ENCODE measurements at places on chromosomes 13 and 19.

GRCh38 chr19:16888629-16889365 lies at the start of gene F2RL3:
Gene F2RL3, plus strand, starts transcription at chr19:16888999. Its CDS starts 191 bp downstream, at chr19:16889190.
- no peak for DNase-seq

DNA sequence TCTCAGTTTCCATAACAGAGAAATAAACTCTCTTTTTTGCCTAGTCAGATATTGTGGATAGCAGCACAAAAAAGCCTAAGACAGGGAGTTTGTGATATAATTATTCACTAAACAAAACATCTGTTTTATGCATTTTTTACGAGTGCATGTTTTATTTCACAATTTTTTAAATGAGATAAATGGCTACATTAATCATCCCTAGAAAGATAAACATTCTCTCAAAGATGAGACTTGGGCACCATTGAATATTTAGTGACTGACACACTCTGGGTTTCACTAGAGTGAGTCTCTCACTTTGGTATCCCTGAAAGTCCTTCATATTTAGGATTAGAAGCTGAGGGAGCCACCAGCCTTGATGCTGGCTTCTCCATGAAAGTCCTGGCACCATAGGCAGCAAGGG lies 74.3 kb upstream of the LRCH1 start:
- DNase-seq, result no peak

DNA sequence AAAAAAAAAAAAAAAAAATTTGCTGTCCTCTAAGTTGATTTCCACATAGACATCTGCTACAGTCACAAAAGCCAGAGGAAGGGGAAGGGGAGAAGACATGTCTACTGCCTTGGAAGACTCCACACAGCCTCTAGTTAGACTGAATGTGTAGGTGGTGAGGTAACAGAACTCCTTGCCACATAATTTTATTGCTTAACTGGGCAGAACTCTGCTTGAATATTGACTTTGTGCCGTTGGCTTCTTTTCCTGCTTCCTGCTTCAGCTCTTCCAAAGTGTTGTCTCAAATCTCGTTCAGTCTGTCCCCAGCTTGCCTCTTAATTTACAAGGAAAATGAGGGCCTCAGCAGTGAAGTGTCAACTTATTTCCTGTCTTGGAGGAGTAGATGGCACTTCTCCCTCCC lies 37.1 kb downstream of the ESD start:
- DNase-seq, result no peak

DNA sequence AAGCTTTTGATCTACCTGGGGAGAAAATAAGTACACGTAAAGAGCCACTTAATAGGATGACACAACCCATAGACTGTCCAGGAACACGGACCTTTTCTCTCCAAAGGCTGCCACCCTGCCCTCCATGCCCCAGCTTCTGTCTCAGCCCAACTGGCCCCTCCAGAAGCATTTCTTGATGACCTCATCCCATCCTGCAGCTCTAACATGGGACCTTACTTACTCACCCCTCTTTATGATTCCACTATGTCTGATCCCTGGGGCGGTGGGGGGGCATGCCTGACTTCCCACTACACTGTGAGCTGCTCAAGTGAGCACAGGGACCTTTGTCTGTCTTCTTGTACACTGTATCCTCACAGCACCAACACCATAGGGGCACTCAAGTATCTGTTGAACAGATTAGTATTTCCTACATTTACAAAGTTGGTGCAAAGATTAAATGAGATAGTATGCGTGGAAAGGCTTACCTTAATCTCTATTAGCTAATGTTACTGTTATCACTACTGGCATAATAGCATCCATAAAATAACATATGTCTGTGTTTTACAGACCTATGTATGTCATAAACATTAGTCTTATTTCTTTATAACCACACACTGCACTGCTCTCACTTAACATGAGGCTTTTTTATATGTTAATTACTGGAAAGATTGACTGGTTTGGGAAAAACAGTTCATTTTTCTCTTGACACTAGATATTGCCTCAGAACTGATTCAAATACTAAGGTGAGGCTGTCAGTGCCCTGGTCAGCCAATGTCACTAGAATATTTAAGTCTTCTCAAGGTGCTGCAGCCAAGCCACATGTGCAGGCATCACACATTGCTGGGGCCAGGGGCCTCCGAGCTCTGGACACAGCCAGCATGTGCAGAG lies 100.9 kb downstream of the FOXO1 start:
- no peak for DNase-seq

DNA sequence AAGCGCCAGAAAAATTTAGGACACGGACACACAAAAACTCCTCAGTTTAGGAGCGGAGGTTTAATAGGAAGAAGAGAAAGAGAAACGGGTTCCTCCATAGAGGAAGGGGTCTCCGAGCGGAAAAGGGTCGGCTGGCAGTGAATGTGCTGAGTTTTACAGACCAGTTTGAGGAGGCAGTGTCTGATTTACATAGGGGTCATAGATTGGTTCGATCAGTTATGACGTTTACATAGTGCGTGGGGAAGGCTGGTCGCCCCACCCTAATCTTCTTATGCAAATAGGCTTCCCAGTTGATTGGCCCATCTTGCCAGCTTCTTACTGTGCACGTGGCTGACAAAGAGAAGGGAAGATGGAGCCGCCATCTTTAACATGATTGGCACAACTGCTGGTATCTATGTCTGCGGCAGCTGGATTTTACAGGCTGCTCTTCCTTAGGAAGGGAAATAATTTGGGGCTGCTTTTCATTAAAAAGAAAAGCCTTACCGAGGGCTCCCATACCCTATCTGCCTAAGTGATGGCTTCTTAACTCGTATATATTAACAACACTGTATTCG lies 1.2 kb upstream of the ZNF225 start:
- peak; percentile 73 for DNase-seq

- DNase-seq, result no peak
These were observed 45.2 kb upstream of the RANBP3 start for GRCh38 chr19:6023085-6023682.

DNA sequence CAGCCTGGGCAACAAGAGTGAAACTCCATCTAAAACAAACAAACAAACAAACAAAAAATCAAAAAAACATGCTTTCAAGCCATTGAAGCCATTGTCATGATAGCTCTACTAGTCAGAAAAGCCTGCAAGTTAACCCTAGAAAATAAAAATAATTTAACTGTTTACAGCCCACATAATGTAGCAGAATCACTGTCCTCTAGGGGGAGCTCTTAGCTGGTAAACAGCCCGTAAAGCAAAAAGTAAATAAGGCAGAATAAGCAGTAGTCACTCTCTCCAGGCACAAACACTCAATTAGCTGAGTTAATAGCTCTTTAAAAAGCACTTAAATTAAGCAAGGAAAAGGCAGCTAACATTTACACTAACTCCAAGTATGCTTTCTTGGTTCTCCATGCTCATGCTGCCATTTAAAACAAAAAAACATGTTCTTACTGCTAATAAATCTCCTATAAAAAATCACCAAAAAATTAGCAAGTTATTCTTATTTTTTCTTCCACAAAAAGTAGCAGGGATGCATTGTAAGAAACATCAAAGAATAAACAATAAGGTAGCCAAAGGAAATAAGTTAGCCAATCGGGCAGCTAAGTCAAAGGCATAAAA lies 11.3 kb downstream of the LILRB4 start:
- no peak for DNase-seq

- DNase-seq, result no peak
These were observed 26.8 kb downstream of the SAFB2 start for GRCh38 chr19:5595745-5596144.

GRCh38 chr19:37329686-37330085 lies 41.2 kb upstream of the ZNF527 start:
- no peak for DNase-seq

DNA sequence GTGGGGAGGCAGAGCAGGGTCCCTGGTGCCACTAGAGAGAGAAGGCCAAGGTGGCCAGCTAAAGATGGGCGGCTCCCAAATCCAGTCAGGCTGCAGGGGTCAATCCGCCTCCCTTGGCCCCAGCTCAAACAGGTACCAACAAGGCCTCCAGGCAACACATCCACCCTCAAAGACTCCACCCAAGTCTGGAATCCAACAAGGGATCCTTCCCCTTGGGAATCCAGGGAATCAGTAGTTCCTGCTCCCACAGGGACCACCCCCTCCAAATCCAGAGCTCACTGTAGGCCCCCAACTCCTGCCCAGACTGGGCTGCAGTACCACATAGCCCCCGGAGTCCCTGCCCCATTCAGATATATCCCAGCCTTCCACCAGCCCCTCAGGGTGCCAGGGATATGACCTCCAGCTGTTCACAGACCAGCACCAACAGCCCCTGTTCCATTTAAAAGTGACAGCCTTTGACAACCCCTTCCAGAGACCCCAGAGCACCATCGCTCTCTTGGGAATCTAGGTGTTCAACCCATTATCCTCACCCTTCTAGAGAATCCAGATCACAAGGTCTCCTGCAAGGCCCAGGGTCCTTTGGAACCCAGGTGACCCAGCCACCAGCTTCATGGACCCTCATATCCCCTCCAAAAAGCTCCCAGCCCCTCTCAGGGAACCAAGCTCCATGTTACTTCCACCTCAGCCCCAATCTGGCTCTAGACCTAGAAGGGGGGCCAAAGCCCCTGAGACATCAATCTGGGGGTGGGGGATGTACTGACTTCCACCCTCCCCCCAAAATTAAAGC lies 3.2 kb downstream of the ERF start:
- no peak for DNase-seq

DNA sequence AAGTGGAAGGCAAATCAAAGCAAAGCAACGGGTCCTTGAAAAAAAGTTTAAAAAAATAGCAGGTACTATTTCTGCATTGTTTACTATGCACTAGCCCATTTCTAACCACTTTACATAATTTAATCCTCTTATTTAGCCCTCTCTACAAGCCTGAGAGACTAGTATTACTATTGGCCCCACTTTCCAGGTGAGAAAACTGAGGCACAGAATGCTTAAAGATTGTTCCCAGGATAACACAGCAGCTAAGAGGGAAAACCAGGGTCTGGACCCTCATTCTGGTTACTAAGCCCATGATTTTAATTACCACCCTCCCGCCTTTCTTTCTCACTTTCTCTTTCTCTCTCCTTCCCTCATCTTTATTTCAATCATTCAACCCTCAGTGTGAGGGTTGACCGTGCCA lies 5.7 kb downstream of the ZSWIM9 start:
- DNase-seq, result no peak

- no peak for DNase-seq
These were observed 420.4 kb downstream of the NDFIP2 start for GRCh38 chr13:79901336-79901735.

DNA sequence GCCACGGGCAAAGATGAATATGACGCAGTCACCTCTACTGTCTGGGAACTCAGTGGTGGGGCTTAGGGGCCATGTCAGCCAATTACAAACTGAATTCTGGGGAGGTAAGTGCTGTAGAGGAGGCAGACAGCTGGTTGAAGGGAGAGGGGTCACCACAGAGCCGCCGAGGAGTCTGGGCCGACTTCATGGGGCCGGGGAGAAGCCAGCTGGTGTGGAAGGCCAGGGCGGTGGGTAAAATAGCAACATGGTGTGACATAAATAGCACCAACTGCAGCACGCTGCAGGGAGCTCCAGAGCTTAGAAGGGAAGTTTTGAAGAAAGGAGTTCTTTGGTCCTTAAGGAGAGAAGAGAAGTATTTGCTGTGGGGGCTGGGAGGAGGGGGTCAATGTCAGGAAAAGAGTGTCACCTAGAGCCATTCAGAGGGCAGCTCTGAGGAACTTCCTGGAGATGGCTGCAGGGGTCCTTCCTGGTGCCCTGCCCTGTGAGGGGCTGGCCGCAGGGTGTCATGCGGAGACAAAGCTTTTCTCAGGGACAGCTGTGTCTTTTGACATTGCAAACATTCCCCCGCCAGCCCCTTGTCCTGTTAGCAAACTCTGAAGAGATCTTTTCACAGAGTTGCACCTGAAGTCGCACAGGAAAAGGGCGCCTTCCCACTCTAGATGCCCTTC lies 6.4 kb downstream of the METTL21C start:
- DNase-seq, result no peak

GRCh38 chr13:73171271-73171682 lies 112.5 kb downstream of the KLF5 start:
- no peak for DNase-seq

- DNase-seq, result no peak
These were observed 42.6 kb upstream of the ADGRL1 start for GRCh38 chr19:14248578-14249011.

GRCh38 chr19:41297628-41298347 lies 12.2 kb upstream of the CCDC97 start:
- no peak for DNase-seq

DNA sequence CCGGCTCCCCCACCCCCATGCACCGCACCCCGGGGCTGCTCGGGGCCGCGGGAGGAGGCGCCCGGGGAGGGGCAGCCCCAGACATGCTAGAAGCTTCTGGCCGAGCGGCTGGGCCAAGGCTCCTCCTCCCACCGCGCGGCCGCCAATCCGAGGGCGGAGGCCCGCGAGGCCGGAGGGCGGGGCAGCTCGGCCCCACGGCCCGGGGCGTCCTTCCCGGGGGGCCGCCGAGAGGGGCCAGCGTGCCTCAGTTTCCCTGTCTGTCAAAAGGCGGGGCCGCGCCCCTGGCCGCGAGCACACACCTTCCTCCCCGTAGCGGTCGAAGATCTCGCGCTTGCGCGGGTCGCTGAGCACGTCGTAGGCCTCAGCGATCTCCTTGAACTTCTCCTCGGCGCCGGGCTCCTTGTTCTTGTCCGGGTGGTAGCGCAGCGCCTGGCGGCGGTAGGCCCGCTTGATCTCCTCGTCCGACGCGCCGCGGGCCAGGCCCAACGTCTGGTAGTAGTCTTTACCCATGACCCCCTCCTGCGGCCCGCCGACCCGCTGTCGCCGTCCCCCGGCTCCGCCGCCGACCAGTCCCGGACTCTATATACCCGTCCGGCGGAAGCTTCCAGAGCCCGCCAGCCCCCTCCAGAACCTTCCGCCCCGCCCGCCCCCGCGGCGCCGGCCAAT lies at the start of gene DNAJB1:
Gene DNAJB1, minus strand, starts transcription at position 558 of the 666 bp plus-strand sequence. Its CDS starts 48 bp downstream, at position 510.
- no peak for DNase-seq

GRCh38 chr13:30394751-30395191 lies 27.5 kb upstream of the UBE2L5 start:
- no peak for DNase-seq

GRCh38 chr13:107450431-107450830 lies 764.9 kb downstream of the LIG4 start:
- DNase-seq, result no peak

- no peak for DNase-seq
These were observed 12.1 kb upstream of the HAS1 start for GRCh38 chr19:51735759-51736449.

DNA sequence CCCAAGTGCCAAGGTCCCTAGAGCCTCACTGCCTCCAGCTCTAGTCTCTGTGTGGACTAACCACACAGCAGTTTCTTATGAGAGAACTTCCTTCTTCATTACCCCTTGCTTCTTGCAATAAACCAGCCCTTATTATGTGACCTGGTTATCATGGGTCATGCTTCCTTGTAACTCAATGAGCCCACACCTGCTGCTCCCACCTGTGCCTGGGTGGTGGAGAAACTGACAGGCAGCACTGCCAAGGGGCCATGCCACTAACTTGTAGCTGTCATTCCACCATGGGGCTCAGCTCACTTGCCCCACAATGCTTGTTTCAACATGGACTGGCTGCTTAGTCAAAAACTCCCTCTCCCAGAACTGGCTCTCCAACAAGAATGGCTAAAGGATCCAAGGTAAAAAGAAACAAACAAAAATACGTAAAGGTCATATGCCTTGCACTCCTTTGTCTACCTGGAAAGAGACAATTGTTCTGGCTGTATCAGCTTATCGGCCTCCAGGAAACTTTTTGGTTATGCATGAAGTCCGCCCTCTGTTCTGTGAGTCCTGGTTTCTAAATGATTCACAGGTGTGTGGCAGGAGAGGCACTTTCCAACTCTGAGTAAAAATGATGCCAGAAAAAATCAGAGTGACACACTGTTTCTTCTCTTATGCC lies 446.4 kb downstream of the COG6 start:
- DNase-seq, result no peak
